ENCODE measurements at places on chromosomes 16 and 17.

GRCh38 chr16:23320693-23321092 is 18.6 kb downstream of the SCNN1B start:
- no peak for DNase-seq

- DNase-seq = peak; percentile 57
These were observed 1.3 kb downstream of the HOXB9 start for GRCh38 chr17:48624544-48625494.

- no peak for DNase-seq
These were observed 41.2 kb upstream of the RHOT1 start for GRCh38 chr17:32100971-32101631.

DNA sequence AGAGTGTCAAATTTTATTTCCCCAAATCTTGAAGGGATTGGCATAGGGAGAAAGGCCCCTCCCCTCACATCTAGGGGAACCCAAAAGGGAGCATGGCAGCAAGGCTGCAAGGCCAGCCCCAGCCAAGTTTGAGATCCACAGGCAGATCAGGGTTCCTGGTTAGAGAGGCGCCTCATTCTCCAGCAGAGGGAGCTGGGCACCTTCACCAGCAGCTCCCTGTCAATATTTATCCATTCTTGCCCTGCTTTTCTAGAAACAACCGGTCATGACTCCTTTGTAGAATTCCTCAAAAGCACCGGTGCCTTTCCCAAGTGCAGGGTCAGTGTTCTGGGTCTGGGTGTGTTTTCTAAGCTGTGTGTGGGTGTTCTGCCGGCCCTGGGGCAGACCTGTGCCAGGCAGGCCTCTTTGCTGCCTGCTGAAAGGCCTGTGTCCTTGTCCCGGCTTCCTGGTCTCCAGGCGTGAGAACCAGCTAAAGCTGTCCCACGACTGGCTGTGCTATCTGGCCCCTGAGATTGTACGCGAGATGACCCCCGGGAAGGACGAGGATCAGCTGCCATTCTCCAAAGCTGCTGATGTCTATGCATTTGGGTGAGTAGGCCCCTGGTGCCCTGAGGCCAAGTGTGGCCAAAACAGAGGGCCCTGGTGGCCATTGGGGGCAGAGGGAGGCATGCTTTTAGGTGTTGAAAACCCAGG is 21.2 kb upstream of the LGALS9 start:
- DNase-seq = peak; percentile 57

DNA sequence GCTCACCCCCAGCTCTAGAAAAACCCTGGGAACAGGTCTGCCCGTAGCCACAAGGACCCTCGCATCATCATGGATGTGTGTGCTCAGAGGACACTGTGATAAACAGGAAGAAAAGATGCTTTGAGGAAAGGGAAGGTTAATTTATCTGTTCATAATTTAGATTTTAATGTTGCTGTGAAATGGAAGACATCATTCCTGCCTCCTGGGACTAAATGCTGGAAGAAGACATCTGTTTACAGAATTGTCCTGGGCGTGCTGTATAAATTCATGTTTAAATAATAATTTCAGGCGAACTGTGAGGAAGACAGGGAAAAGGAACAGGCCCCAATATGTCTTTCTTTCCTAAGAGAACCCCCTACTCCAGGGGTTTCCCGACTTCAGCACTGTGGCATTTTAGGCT is 112.6 kb downstream of the SHISA6 start:
- no peak for DNase-seq

- DNase-seq = peak; percentile 94
These were observed 1.8 kb downstream of the HSD17B1 start for GRCh38 chr17:42554250-42555121.

DNA sequence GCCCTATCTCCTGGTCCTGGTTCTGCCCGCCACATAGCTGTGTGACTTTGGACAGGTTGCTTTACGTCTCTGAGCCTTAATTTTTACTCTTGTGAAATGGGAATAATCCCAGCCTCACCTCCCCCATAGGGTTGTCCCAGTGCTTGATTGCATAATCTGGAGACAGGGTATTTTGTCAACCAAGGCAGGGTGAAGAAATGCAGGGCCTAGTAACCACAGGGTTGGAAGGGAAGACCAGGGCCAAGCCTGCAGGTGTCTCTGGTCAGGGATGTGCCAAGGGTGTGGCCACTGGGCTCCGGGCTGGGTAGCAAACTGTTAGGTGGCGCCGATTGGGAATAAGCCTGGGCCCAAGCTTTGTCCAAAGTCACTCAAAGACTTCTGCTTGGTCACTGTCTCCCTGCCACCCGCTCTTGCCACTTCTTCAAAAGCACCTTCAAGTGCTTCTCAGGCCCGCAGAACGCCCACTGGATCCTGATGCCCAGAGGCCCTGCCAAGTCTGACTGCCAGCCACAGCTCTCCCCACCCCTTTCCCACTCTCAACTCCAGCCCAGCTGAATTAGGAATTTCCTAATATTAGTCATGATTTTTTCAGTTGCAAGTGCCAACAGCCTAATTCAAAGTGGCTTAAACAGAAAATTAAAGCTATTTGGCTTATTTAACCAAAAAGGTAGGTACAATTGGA is 20.6 kb upstream of the COL1A1 start:
- no peak for DNase-seq

DNA sequence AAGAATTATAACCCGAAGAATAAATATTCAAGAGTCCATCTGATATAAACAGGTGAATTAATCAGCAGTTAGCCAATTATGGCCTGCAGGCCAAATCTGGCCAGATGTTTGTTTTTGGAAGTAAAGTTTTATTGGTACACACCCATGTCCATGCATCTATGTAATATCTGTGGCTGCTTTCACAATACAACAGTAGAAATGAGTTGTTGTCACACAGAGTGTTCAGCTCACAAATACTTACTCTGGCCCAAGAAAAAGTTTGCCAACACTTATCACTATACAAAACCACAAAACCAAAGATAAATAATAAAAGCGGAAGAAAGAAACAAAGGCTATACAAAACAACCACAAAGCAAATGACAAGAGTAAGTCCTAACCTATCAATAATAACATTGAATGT is 109.4 kb downstream of the CDYL2 start:
- no peak for DNase-seq

DNA sequence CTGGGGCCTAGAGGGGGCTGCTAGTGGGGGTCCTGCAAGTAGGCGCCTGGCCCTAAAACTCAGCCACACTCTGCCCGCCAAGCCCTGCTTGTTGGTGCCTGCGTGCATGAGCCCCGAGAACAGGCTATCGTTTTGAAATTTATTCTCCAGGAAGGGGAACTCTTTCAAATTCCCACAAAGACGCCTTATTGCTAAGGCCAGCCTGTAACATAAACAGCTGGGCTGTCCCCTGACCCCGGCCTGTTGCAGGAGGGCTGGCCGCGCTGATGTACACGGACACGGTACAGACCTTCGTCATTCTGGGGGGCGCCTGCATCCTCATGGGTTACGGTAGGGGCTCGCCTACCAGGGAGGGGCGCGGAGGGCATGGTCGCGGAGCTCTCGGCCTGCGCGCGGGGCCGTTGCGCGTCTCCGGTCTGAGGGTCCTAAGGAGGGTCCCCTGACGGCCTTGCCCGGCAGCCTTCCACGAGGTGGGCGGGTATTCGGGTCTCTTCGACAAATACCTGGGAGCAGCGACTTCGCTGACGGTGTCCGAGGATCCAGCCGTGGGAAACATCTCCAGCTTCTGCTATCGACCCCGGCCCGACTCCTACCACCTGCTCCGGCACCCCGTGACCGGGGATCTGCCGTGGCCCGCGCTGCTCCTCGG is 4.3 kb downstream of the SLC5A2 start:
- no peak for DNase-seq

DNA sequence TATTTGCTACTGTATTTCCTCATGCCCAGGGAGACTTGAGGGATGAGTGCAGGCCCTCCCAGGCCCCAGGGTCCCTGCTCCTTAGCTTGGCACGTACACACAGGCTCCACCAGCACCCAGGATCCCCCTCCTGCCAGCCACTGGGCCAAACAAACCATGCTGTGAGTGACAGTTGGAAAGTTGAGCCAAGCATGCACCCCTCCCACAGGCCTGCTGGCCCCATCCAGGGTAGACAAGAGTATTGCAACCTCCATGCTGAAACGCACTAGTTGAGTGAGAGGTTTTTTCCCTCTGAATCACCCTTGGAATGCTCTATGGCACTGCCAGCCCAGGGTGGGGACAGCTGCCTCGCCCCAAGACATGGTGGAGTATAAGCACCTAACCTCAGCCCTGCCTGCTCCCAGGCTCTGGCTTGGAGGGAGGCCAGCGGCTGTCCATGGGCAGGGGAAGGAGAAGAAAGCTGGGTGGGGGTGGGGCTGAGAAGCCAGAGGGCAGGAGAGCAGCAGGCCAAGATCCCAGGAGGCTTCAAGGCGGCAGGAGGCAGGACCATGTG is 49.6 kb downstream of the PITPNM3 start:
- no peak for DNase-seq

DNA sequence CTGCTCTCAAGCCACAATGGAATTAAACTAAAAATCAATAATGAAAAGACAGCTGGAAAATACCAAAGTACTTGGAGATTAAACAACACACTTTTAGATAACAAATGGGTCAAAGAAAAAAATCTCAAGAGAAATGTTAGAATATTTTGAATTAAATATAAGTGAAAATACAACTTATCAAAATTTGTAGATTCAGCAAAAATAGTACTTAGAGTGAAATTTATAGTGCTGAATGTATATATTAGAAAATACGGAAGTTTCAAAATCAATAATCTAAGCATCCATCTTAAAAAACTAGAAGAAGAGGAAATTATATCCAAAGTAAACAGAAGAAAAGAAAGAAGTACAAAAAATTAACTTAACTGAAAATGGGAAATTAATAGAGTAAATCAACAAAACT is 179.2 kb upstream of the CDH11 start:
- no peak for DNase-seq

DNA sequence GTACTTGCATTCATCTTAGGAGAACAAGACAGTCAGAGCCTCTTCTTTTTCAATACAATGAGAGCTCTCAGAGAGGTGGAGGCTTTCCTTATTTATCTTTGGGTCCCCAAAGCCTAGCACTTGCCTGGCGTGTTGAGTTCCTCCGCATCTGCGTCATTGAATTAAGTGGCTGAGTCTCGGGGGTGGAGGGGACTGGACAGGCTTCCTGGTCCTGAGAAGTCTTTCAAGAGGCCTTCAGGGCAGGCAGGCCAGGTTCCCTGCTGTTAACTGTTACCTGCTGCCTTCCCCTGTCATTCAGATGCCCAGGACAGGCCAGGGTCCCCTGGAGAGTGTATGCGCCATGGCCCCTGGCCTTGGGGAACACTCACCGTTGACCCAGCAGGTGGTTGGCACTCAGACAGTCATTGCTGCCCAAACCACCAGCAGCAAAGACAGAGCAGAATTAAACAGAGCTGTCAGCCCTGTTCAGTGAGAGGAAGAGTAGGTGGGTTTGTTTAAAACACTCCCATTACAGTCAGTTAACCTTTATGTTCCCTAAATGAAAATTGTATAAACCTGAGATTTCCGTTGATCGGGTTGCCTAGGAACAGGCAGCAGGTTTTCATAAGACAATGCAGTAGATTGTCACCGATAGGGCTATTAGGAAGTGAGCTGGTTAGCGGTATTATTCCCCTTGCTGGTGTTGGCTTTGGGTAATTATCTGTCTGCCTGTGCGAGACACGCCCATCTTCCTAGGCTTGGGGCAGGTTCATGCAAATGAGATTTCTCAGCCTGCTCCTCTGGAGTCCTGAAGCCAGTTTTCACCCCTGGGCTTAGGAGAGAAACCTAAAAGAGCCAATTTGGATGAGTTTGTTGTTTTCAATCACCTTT is 132.7 kb downstream of the CCDC182 start:
- peak; percentile 45 for DNase-seq

GRCh38 chr17:57548421-57549410 is 196.4 kb downstream of the CCDC182 start:
- DNase-seq = no peak

DNA sequence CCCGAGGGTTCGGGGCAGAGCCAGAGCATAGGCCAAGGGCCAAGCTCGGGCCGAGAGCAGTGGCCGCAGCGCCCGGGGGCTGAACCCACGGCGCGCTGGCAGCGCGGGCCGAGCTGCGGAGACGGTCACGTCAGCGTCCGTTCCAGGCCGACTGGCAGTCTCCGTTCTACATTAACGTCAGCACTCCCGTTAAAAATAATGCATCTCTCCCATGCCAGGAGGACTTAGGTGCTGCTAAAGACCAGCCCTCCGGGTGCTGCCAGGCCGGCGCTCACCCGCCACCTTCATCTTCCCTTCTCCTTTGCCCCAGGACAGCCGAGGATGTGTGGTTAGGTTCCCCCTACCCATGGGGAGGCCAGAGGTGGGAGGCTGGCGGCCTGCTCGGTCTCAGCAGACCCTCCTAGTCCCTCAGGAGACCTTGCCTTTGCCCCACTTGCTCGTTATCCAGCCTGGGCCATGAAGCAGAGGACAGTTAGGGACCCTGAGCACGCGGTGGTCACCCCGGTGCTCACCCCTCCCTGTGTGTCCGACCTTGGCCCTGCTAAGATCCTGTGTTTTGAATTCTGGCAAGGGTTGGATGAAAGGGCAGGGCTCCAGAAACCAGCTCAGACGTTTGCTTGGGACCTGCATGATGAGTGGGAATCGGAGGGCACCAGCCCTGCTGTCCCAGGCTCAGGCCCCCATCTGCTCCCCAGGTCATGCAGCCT is 572 bp downstream of the MPG start:
- DNase-seq = peak; percentile 74

GRCh38 chr17:7285679-7286078 is 4.2 kb downstream of the SLC2A4 start:
- DNase-seq = no peak

DNA sequence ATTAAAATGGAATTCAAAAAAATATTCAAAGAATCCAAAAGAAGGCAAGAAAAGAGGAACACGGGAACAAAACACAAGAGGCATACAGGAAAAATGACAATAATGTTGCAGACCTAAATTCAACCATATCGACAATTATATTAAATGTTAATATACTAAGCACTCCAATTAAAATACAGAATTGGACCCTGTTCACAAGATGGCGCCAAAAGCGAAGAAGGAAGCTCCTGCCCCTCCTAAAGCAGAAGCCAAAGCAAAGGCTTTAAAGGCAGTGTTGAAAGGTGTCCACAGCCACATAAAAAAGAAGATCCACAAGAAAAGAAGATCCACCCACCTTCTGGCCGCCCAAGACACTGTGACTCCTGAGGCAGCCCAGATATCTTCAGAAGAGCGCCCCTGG is 6.3 kb upstream of the XAF1 start:
- DNase-seq = no peak

GRCh38 chr17:50541402-50541715 is 5.6 kb upstream of the SPATA20 start:
- DNase-seq = no peak

GRCh38 chr17:75485688-75486087 is 29.3 kb downstream of the TMEM94 start:
- DNase-seq = no peak

DNA sequence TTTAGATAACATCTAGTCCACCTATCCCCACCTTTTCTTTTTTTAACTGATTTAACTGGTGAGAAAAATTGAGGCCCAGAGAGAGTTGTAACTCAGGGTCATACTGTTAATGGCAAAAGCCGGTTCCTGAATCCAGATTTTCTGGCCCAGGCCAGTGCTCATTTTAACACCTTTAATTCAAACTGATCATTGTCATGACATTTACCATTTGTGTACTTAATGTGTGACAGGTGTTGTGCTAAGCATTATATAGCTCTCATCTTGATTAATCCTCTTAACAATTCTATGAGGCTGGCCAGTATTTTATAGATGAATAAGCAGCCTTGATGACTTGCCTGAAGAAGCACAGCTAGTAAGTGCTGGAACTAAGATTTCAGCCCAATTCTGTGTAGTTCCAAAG is 14.4 kb downstream of the RHOT1 start:
- DNase-seq = no peak
